ENCODE measurements at places on chromosomes 13 and 19.

- no peak for DNase-seq
These were observed 16.1 kb downstream of the CEBPG start for GRCh38 chr19:33389421-33390100.

- no peak for DNase-seq
These were observed 4.9 kb downstream of the ZNF333 start for GRCh38 chr19:14694641-14695266.

GRCh38 chr13:99269627-99270241, 11.6 kb upstream of the GPR18 start:
- no peak for DNase-seq

GRCh38 chr19:8503510-8503909, 1.1 kb upstream of the PRAM1 start:
- no peak for DNase-seq

GRCh38 chr13:77732287-77732686, 34.8 kb downstream of the SLAIN1 start:
- no peak for DNase-seq

DNA sequence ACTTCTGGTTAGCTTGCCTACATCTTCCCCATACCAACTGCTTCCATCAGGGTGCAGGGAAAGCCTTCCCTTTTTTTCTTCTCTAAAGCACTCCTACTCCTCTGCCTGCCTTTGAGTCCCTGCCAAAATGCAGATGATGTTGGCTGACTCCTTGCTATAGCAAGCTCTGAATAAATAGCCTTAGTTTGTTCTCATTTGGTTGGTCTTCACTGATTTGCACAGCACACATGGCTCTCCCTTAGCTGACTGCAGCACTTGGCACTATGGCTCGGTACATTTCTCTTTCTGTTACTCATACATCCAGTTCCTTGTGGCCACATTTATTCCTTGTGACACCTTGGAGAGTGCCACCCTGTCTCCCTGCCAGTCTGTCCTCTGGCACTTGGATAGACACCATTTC, 249.8 kb downstream of the DCLK1 start:
- DNase-seq: peak; percentile 38

- DNase-seq: no peak
These were observed 3.0 kb downstream of the PAK4 start for GRCh38 chr19:39128516-39129079.

DNA sequence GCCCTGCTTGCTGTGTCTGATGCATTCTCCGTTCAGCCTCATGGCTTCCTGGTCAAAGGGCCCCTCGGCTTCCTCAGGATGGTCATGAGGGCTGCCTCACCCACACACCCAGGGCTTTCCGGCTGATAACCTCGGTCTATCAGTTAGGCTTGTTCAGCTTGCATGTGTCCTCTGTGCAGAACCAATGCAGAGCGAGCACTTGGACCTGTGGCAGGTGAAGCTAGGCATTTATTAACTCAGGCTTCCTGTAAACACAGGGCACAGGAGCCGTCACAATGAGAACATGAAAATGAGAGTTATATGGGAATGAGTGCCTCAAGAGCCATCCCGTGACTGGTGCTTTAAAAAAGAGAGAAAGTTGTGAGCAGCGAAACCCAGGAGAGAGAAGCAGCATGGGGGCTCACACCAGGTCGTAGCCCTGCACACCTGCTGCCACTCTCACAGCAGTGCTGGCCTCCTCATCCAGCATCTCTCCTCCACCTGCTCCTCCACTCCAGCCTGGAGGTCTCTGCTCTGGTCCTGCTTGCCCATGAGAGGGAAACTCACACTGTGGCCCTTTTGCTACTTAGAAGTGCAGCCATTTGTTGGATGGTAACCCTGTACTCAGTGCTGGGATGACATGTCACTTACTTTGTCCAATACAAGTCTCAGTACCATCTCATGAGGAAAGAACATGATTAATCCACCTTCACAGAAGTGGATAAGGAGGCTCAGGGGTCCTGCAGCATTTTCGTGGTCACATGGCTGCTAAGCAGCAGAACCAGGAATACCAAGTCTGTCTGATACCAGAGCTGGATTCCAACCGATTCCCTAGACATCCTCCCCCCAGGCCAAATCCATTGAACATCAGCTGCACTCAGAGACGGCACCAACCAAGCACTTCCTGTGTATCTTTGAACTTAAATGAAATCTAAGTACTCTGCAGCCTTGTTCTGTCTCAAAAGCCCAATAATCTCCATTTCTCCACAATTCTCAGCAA, 50.5 kb upstream of the IRS2 start:
- DNase-seq: no peak

- no peak for DNase-seq
These were observed 2.5 kb downstream of the CFD start for GRCh38 chr19:861756-862580.
